Sciatic nerve (tissue), 2 donors: ENCODE measurements at places on chromosomes 13 and 19. TPM values are rescaled to one million over a fixed set of nuclear protein-coding genes. Genes with fewer than 3 reads are reported as not detected.

Gene EHD2
- 153 TPM for total RNA-seq

Gene NR2F6
- total RNA-seq: 23.9 TPM

Gene LINGO3
- total RNA-seq: not detected

Gene FGF22
- total RNA-seq: 3.2 TPM

Gene CLEC11A
- 16.6 TPM for total RNA-seq

Gene CTXN1
- total RNA-seq: 1.5 TPM

Gene ZNF541
- total RNA-seq: 0.71 TPM

Gene FAAP24
- total RNA-seq: 0.89 TPM

Gene NTN5
- 1.4 TPM for total RNA-seq

Gene ANKRD24
- total RNA-seq: 1.3 TPM

Gene PARP4
- 49.0 TPM for total RNA-seq

Gene ZNF571
- total RNA-seq: 10.7 TPM

Gene RASGRP4
- 7.0 TPM for total RNA-seq

Gene SETDB2
- 18.9 TPM for total RNA-seq

Gene FGF9
- total RNA-seq: 2.1 TPM

Gene PDX1
- not detected for total RNA-seq

Gene TMEM238
- total RNA-seq: 2.9 TPM

Gene GGACT
- 5.2 TPM for total RNA-seq

Gene TPTE2
- not detected for total RNA-seq

Gene PCSK4
- total RNA-seq: 2.5 TPM
